ENCODE measurements at places on chromosomes 2 and 18.

GRCh38 chr2:65169760-65170136 is 39.8 kb upstream of the RAB1A start:
- no peak for DNase-seq

- no peak for DNase-seq
These were observed 19.9 kb downstream of the SIGLEC15 start for GRCh38 chr18:45845410-45845809.

DNA sequence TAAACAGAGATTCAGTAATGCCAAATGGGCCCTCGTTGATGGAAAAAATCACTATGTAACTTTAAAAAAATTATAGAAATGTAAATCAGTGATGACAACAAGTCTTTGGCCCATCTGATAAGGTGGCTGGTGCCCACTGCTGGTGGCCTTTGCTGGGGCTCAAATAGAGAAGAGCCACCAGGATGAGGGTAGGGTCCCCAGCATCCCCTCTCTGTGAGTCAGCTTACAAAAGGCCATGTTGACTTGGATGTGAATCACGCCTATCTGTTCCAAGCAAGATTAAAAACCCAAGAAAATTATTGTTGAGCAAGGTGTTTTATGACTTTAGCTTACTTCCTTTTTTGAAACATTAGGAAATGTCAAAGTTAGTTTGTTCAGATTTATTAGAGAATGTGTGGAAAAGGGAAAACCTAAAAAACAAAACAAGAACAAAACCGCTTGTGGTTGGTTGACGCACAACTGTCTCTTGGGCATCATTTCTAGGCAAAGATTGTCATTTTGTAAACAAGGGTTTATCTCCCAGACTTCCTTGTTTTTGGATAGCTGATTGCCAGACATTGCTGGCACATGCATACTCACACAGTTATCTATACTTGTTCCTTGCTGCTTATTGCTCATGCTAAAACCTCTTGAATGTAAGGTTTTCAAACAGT is 53.7 kb upstream of the ZNF396 start:
- DNase-seq: no peak

DNA sequence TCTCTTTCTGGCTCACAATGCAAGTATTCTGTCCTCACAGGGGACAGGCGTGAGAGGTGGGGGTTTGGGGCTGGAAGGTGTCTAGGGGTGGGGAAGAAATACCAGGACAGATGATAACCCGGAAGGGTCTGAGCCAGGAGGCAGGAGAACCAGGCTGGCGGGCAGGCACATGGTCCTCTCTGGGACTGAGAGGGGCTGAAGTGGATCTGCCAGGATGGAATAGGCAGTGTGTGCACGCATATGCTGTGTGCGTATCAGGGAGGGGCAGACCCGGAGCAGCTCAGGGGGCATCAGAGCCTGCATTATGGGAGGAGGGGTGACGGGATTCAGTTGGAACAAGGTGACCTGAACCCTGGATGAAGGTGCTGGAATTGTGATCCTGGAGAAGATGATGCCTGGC is 157.3 kb downstream of the DYSF start:
- no peak for DNase-seq

DNA sequence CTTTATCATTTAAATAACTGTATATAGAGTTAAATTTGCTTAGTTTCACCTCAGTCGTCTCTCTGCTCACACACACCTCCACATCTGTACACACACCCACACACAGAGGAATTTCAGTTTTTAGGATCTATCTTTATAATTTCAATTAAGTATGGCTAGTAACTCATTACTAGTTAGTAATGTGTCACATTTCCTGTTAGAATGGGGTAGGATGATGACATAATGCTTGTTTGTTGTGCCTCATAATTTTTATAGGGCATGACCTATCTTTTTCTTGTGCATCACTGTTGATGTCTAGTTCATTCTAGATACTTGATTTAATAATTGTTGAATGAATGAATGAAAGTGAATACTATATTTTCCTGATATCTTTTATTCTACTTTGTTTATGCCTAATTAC is 108.6 kb downstream of the AGPS start:
- no peak for DNase-seq

All from stimulated activated CD8-positive, alpha-beta memory T cell treated with anti-CD3 and anti-CD28 coated beads, Interleukin-12 subunit alpha, Interleukin-12 subunit beta, amount 100 ng/mL, for 1 hour (primary cell).